ENCODE measurements at places on chromosomes 7 and 10.

GRCh38 chr10:16105082-16105481 is 244.8 kb upstream of the MINDY3 start:
- no peak for DNase-seq

- DNase-seq = no peak
Observed at GRCh38 chr10:404346-404745, 269.1 kb downstream of the ZMYND11 start.

DNA sequence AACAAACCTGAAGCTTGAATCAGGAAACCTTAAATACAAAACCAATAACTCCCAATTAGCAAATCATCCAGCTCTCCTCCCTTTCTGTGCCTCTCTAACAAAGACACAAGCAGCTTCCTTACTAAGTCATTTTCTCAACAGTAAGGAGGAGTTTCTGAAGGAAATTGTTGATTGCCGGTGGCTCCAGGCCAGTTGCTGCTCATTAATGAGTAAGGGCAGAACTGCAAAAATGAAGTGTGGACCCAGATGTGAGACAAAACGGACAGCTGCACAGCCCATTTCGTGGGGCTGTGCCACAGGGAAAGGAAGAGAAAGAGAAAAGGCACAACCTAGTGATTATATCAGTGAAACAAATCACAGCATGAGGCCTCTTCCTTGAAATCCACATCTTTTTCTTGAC is 42.8 kb upstream of the RHOBTB1 start:
- no peak for DNase-seq

- no peak for DNase-seq
Observed at GRCh38 chr7:89238156-89238555, 442.6 kb upstream of the TEX47 start.

- DNase-seq = no peak
Observed at GRCh38 chr10:11478807-11479206, 132.6 kb downstream of the USP6NL start.

DNA sequence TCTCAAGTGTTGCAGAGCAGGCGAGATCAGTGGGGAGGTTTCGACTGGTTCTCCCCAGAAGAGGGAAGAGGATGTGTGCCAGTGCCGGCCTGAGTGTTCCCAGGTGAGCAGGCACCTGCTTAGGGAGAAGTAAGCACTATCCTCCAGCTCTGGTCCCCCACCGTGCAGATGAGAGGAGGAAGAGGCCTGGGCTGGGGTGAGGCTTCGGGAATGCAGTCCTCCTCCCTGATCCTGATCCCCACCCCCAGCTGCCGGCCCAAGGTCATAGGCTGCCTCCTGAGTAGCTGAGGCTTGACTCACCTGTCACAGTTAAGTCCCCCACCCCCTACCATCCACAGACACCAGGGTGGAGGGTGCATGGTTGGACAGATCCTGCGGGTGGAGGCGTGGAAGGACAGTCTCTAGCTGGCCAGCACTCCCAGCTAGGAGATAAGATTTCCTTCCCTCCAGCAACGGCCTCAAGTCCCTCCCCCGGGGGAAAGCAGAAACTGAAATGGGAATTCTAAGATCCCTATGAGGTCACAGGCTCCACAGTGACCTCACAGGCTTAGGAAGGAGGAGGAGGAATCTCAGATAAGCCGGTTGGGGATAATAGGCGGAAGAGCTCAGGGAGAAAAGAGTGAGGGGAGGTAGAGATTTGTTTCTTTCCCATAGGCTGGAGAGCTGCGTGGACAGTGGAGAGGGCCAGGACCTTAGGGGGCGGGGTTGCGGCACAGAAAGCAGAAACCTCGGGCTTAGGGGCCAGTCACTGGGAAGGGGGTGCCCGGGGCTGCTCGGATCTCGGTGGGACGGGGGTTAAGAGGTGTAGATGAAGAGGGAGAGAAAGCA is 1.0 kb downstream of the LRCH4 start:
- no peak for DNase-seq

DNA sequence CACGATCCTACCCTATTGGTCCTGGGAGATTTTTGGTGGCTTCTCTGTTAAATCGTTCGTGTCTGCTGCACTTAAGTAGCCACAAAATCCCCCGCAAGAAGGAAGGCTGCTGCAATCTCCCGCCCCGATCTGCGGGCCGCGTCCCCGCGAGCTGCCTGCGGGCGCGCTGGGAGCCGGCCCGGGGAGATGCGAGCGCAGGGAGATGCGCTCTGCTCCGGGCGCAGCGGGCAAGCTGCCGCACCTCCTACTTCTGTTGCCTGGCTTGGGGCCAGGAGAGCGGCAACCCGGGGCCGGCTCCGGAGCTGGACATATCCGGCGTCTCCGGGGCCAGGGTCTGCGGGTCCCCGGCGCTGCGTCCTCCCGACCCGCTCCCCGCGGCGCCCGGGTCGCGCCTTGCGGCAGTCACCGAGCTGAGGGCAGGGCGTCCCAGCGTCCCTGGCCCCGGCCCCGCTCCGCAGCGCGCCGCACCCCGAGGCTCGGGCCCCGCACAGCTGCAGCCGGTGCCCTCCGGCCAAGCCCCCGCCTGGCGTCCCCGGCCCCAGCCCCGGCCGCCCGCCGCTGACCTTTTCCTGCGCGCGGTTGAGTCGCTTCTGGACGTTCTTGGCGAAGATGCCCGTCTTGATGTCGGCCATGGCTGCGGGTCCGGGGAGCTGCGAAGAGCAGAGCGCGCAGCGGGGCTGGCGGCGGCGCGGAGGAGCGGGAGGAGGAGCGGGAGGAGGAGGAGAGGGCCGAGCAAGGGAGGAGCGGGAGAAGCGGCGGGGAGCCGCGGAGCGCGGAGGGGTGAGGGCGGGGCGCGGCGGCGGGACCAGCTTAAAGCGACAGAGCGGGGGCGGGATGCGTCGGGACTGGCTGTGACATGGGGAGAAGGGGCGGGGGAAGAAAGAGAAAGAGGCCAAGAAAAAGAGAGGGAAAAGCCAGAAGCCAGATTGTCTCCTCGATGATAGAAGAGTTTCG is at the start of gene AMPH:
TSS of gene AMPH (minus strand) at position 654 of the 954 bp plus-strand sequence. CDS start at position 632, 22 bp downstream.
- peak; percentile 16 for DNase-seq

GRCh38 chr10:934746-935406 is 3.4 kb upstream of the LARP4B start:
- DNase-seq = no peak

- no peak for DNase-seq
Observed at GRCh38 chr10:79053081-79053434, 15.7 kb upstream of the ZMIZ1 start.

DNA sequence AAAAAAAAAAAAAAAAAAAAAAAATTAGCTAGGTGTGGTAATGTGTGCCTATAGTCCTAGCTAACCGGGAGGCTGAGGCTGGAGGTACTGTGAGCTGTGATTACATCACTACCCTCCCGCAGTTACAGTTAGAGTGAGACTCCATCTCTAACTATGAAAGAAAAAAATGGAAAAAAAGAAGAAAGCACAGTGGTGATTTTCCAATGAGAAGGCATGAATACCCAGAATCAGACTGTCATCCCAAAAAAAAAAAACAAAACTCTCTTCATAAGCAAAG is 269.9 kb upstream of the MKLN1 start:
- no peak for DNase-seq

GRCh38 chr7:707296-708000 is 19.1 kb upstream of the DNAAF5 start:
- DNase-seq = no peak

GRCh38 chr10:4331150-4331549 is 494.9 kb upstream of the AKR1E2 start:
- DNase-seq = no peak

DNA sequence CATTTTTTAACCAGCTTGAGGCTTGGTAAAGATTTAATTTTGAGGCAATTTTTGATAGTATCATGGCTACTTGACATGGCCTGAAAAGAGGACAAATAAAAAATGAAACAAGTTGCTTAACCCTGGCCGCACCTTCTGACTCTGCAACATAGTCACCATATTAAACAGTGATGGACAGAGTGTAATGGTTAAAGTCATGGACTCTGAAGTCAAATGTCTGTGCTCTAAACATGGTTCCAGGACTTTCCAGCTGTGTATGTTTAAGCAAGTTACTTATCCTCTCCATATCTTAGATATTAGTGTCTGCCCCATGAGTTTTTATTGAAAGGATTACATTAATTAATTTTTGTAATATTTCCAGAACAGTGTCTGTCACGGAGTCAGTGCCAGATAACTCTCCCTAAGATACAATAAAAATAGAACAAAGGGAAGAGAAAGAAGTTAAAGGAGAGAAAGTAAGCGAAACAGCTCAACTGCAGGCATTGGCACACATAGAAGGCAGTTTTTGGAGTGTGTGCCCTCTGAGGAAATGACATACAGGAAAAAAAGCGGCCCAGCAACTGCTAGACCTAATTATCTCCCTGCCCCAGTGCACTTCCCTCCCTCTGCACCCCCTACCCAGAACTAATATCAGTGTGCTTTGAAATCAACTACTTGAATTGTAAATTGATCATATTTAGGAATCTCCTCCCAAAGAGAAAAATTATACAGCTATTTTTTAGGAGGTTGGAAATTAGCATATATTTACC is 65.3 kb downstream of the MACC1 start:
- DNase-seq = no peak

GRCh38 chr7:30238721-30239441 is 45.5 kb upstream of the ZNRF2 start:
- DNase-seq = peak; percentile 43

DNA sequence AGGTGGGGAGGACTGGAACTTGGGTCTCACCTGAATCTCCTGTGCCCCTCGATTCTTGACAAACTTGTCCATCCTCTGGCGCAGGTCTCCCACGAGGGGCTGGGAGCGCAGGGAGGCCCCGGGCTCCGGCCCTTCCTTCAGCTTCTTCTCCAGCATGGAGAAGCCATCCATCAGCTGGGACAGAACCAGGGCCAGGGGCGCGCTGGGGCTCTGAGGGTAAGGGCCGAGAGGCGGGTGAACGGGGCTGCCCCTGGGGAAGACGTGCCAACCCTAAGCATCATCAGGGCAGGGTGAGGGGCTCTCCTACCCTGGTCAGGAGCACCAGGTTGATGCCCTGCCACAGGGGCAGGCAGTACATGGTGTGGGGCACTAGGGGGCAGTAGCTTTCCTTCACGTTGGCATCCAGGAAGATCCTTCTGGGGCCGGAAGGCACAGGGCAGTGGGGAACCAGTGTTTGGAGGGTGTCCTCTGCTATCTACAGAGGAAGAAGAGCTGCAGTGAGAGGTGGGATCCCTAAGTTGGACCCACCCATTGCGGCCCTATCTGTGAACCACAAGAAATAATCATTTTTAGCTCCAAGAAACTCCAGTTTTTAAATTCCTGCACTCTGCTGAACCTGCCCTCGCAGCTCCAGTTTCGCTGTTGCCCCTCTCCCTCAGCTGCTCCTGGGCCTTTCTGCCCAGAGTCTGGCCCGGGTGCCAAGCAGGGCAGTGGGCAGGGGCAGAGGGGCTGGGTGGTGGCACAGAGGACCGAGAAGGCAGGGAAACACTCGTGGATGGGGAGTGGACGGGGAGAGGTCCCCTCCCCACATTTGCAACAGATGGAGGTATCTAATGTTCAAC is 10.8 kb upstream of the PYROXD2 start:
- DNase-seq = peak; percentile 66

DNA sequence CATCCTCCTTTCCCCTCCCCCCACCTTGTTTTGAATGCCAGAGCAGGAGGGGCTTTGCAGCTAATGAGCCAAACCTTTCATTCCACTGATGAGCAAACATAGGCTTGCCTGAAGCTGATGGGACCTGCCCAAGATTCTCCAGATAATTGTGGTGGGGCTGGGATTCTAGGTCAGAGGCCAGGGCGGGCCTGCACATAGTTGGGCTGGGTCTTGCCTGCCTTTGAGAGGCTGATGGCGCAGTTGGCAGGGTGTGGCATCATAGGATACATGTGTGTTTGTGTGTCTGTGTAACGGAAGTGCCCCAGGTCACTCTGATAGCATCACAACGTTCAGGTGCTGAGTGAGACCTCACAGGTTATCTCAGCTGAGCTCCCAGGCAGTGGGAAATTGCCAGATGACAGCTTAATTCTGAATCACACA is 22.9 kb downstream of the BTBD16 start:
- no peak for DNase-seq

DNA sequence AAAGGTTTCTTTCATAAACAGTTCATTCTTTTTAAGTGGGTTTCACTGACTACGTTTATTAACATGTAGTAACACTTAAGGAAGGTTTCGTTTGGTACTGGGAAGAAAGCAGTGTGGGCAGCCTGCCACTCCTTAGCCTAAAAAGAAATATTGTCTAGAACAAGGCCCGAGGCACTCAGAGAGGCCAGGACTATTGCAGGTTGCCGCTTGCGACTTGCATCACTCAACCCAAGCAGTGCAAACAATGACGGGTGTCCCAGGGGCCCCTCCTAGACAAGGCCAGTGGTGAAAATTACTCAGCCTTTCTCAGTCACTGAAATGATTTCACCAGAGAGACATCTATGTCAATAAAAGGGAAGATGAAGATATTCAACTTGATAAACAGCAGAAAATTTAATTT is 243.9 kb downstream of the SNX13 start:
- DNase-seq = no peak

DNA sequence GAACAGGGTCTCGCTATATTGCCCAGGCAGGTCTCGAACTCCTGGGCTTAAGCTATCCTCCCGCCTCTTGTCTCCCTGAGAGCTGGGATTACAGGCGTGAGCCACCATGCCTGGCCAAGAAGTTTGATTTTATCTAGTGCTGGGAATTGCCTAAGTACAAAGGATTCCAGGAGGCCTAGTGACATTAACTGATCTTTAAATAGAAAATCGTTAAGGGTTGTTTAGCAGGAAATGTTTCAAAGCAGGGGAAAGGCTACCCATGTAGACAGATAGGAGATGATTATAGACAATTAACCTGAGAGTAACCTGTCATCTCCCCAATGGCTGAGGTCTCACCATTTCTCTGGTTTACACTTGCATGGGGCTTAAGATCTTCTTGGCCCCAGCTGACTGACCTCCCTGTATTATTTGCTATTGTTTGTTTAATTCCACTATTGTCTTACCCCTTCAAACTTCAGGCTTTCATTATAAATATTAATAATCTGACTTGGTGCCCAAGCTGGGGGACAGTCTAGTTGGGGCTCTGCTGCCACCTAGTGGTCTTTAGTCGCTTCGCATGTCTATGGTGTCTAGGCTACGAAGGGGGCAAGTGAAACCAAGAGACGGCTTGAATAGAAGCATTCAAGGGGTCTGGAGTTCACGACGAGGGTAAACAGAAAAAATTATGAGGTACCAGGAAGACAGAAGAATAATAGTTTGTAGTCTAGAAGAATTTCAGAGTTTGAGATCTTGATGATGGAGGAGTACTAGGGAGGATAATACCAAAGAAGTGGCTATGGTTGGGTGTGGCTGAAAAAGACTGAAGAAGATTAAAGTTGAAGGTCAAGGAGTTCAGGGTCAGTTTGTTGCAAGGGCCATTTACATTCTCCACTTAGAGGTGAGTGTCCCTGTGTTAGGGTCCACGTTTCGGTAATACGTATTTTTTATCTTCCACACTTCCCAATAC is 40.4 kb upstream of the BPGM start:
- peak; percentile 61 for DNase-seq

DNA sequence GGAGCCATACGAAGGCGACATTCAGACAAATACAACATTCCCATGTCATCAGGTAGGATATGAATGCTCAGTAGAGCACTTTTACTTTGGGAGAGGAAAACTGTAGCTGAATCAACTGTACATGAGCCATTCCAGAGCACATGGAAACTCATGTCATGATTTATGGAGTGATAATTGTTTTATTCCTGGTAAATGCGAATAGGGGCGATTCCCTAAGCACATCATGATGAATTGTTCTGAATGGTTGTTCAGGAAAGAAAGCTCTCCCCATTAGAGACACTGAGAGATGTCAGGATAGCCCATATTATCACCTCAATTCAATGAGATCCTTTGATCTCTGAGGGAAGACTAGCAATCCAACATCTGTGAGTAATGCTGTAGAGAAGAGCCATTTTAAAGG is 243.6 kb downstream of the FOXP2 start:
- DNase-seq = no peak

GRCh38 chr10:74202356-74202755 is 51.3 kb downstream of the ADK start:
- DNase-seq = no peak
